Activated CD4-positive, CD25-positive, alpha-beta regulatory T cell treated with anti-CD3 and anti-CD28 coated beads, Interleukin-2, amount 50 U/mL, for 16 hours (primary cell): ENCODE measurements at places on chromosomes 1 and 21.

- DNase-seq: no peak
Observed at GRCh38 chr1:187237542-187237941, 408.8 kb downstream of the PLA2G4A start.

- DNase-seq: no peak
Observed at GRCh38 chr1:94827434-94827833, 7.3 kb downstream of the SLC44A3 start.

- no peak for DNase-seq
Observed at GRCh38 chr21:32102426-32102825, 176.4 kb downstream of the MIS18A start.

- DNase-seq: no peak
Observed at GRCh38 chr1:190196020-190196419, 281.6 kb downstream of the BRINP3 start.

DNA sequence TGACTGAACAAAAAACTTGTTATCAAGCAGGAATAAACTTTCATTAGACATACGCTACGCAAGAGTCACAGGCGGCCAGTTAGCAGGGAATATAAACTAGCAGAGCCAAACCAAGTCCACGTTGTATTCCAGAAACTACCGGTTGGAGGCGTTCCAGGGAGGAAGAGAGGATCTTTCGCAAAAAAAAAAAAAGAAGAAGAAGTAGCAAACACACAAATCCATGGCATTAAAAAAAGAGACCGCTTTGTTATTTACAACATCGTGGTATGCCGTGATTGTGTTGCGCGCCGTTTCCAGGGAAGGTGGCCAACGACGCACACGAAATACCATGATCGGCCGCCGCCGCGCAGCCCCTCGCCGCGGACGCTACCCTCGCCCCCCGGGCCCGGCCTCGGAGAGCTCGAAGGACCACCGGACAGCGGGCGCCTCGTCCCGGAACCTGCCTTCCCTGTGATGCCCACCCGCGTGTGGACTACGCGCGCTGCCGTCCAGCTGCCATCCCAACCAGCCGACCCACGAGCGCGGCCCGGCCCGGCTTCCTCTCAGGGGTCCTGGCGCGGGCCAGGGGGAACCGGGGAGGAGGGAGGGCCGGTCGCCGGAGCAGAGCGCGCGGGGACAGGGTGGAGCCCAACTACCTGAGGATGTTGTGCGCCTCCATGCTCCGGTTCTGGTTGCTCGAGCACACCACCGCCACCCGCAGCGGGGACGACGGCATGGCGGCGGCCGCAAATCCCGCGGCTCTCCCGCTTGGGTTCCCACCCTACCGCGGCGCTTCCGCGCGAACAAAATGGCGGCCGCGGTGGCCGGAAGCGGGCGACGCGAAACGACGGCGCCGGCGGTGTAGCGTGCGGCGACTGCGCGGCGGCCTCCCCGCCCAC, 581 bp downstream of the SSU72 start:
- peak; percentile 48 for DNase-seq

GRCh38 chr1:29984166-29984861, 739.1 kb downstream of the MATN1 start:
- DNase-seq: no peak

DNA sequence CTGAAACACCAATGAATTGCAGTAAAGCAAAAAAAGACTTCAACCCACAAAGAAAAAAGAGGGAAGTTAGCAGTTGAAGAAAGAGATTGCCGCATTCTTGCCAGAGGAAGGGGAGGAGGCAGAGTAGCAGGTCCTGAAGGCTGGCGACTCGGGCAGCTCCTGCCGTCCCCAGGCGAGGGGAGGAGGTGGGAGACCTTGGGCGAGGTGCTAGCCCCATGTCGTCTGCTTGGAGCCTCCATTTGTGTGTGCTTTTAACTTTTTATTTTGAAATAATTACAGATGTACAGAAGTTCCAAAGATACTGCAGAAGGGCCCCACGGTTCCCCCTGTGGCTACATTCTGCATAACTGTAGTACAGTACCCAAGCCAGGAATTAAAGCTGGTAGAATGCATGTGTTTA, 6.7 kb downstream of the TRPM2 start:
- no peak for DNase-seq

DNA sequence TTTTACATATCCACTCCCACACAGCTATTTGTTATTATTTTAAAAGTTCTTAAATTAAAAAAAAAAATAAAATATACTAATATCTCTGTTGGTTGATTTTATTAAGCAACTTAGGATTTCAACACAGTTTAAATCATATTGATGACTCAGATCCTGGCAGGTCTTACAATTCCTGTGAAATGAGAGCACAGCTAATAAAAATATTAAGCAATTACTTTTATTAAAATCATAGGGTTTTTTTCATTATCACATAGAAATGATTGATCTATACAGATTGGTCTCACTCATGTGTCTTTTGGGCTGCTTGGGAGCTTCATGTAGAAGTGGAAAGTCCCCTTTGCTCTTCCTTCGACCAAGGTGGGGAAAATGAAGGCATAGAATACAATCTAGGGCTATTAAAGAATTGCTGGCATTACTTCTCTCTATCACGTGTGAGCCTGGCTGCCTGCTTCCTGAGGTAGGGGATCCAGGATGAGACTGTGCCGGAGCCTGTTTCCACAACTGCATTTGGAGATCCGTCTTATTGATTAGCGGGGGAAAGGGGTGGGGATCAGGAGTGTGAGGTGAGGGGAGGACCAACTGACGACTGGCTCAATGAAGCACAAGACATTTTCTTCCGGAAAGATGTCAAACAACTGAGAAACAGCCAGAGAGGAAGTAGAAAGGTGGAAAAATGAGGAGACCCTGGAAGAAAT, 858.0 kb downstream of the USP25 start:
- no peak for DNase-seq

DNA sequence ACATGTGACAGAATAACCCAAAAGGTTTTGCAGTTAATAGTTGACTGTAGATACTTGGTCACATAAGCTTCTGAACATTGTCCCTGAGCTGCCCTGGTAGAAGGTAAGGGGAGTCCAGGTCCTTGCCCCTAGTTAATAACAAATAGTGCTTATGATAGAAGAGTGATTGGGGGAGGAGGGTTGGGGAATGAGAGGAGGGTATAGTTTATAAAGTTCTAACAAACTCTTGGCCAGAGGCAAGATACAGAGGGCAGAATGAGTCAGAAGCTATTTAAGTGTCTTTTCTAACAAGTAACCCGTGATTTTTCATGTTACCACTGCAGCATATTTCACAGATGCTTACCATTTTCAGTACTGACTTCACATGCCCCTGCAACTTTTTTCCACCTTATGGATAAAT, 26.7 kb upstream of the MYOCOS start:
- no peak for DNase-seq

- no peak for DNase-seq
Observed at GRCh38 chr21:29238053-29238966, 60.4 kb upstream of the BACH1 start.
